ENCODE measurements at places on chromosomes 5 and 9. TPM values are rescaled to one million over a fixed set of nuclear protein-coding genes. Genes with fewer than 3 reads are reported as not detected.

RAD23B gene
- total RNA-seq, result 153 TPM

PLAC8L1 gene
- total RNA-seq, result 2.0 TPM

- H3K4me3 ChIP-seq, result no peak overlapping the region
- H3K4me1 ChIP-seq, result no peaks in the 10 kb centered on the region
- DNase-seq, result no peak
- H3K27ac ChIP-seq, result no peak overlapping the region
- no peaks in the 10 kb centered on the region for H3K27me3 ChIP-seq
Measured at GRCh38 chr5:147372191-147372590, 137.4 kb downstream of the STK32A start.

PDGFRB gene
- 1.2 TPM for total RNA-seq

IL17B gene
- not detected for total RNA-seq

DNA sequence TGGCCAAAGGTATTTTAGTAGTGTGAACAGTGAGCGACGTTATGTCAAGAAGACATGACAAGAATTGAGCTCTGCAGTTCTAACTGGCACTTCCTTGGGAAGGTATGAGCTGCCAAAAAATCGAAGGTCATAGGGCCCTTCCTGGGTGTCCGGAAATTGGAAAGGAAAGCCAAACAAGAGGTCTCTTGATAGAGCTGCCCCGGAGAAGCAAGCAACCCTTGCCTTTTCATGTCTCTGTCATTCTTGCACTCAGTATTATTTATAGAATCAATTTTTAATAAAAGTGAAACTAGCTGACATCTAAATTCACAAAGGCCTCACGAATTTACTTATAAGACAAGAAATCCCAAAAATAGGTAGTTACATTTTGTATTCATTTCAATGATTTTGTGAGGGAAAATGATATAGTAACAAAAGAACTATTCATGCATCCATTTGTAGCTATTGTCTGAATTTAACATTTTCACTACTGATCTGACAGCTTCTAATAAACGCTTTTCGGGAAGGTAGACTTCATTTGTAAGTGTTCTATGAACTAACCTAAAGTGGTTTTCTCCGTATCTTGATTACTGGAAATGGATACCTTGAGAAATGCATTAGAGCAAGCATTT lies 113.8 kb upstream of the VCAN start:
- H3K27ac ChIP-seq, result no peak overlapping the region
- H3K36me3 ChIP-seq, result peaks cover 1% of the 10 kb centered on the region
- no peaks in the 10 kb centered on the region for H3K4me1 ChIP-seq
- H3K27me3 ChIP-seq, result peaks cover 3% of the 10 kb centered on the region

DNA sequence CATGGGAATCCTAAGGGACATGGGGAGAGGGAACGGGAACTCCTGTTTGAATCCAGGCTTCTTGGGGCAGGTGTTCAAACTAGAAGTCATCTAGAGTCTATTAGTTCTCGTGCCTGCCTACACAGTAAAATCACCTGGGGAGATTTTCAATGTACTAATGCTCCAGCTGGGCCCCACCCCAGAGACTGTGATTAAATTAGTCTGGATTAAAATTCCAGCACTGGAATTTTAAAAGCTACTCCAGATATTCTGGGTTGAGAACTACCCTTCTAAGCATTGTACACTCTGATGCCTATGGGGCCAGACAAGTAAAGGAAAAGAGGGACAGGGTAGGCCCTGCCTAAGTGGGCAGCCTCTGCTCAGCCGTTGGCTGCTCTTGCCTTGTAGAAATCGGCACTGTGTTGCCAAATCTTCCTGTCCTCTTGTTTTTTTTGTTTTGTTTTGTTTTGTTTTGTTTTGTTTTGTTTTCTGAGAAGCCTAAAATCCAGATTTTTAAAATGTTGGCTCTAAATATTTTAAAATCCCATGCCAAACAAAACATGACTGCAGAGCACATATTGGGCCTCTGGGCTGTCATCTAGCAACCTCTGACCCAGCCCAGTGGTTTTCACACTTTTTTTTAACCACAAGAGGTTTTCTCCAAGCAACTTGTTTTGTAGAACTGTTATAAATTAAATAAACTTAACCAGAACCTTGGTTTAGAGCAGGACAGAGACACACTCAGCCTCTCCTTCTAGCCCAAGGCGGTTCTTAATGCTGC lies 29.0 kb downstream of the ADRB2 start:
- no peaks in the 10 kb centered on the region for H3K4me1 ChIP-seq
- no peak overlapping the region for H3K27ac ChIP-seq
- DNase-seq, result no peak
- no peaks in the 10 kb centered on the region for H3K36me3 ChIP-seq

GRCh38 chr5:34625246-34625645 lies 30.9 kb upstream of the RAI14 start:
- no peak for DNase-seq
- H3K4me3 ChIP-seq, result no peak overlapping the region
- no peaks in the 10 kb centered on the region for H3K27me3 ChIP-seq
- H3K4me1 ChIP-seq, result no peaks in the 10 kb centered on the region
- H3K27ac ChIP-seq, result no peak overlapping the region

ADAMTS19 gene
- total RNA-seq, result 32.6 TPM

DNA sequence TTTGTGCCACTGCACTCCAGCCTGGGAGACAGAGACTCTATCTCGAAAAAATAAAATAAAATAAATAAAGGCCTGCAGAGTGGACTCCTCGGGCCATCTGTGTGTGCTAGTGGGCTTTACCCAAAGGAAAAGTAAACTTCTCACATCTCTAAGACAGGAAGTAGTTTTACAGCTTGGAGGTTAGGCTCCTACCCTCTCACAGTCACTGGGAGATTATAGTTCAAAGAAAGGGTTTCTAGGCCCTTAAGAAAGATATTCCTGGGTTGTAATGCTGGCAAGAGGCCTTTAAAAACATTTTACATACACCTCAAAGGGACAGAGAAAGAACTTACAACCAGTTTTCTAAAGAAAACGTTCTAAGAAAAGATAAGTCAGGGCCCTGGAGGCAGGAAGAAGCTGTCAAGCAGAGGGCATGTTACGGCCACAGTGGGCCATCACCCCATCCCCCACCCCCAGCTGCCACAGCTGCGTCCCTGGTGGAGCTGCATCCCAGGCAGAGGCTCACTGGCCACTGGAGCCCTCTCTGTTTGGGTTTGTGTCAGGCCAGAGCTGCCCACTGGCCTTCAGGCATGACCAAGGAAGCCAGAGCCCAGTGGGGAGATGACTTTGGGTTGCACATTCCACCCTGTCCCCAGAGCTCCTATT lies 78.1 kb upstream of the CDK20 start:
- H3K4me3 ChIP-seq, result no peak overlapping the region
- no peak overlapping the region for H3K27ac ChIP-seq
- peaks cover 8% of the 10 kb centered on the region for H3K4me1 ChIP-seq
- no peak for DNase-seq
- H3K27me3 ChIP-seq, result no peaks in the 10 kb centered on the region
- no peaks in the 10 kb centered on the region for H3K36me3 ChIP-seq

- H3K36me3 ChIP-seq, result no peaks in the 10 kb centered on the region
- no peak for DNase-seq
- H3K27me3 ChIP-seq, result no peaks in the 10 kb centered on the region
- no peaks in the 10 kb centered on the region for H3K4me1 ChIP-seq
- no peak overlapping the region for H3K4me3 ChIP-seq
Measured at GRCh38 chr9:20112205-20112783, 323.5 kb upstream of the SLC24A2 start.

- DNase-seq, result no peak
- peaks cover 55% of the 10 kb centered on the region for H3K4me1 ChIP-seq
- no peaks in the 10 kb centered on the region for H3K36me3 ChIP-seq
- H3K27me3 ChIP-seq, result no peaks in the 10 kb centered on the region
Measured at GRCh38 chr9:129491487-129491855, 129.4 kb downstream of the C9orf50 start.

GABRP gene
- total RNA-seq, result 3.1 TPM

- H3K27me3 ChIP-seq, result peaks cover 3% of the 10 kb centered on the region
- peaks cover 3% of the 10 kb centered on the region for H3K4me1 ChIP-seq
- no peak overlapping the region for H3K27ac ChIP-seq
- H3K4me3 ChIP-seq, result no peak overlapping the region
Measured at GRCh38 chr5:142445266-142445665, 120.4 kb upstream of the SPRY4 start.

- no peak overlapping the region for H3K4me3 ChIP-seq
- H3K27ac ChIP-seq, result no peak overlapping the region
Measured at GRCh38 chr5:32116574-32117313, 57.4 kb downstream of the GOLPH3 start.

All from progenitor cell of endocrine pancreas (in vitro differentiated cells).